ENCODE measurements at places on chromosomes 1 and 21. TPM values are rescaled to one million over a fixed set of nuclear protein-coding genes. Genes with fewer than 3 reads are reported as not detected.

The RAB42 gene
- 8.2 TPM for total RNA-seq

The DMBX1 gene
- not detected for total RNA-seq

The SERTAD4 gene
- 2.3 TPM for total RNA-seq

DNA sequence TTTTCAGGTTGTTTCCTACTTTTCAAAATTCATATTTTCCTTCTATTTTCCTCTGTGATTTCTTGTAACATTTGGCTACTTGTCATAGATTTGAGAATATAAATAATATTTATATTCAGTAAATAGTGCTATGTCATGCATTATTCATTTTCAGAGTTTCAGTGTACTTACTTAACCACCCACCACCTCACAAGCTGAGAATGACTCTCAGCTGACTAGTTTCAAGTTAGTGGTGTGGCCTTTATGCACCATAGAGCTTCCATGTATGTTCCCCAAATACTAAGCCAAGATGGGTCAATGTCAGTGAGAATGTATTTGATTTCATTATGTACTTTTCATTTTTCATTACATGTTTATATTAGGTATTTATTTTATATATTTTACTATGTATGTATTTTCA, 56.9 kb upstream of the RGS1 start:
- no peak for DNase-seq

DNA sequence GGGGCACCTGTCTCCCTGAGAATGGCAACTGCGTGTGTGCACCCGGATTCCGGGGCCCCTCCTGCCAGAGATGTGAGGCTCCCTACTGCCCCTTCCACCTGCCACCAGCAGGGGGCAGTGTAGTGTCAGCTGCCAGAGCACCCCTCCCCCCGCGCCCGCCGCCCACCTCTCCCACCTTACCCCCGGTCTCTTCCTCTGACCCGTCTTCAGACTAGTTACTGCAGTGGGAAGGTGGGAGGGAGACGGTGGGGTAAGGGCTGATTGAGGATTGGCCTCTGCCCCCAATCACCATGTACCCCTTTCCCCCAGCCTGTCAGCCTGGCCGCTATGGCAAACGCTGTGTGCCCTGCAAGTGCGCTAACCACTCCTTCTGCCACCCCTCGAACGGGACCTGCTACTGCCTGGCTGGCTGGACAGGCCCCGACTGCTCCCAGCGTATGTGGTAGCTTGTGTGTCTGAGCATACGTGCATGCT, 10.1 kb upstream of the LRRC71 start:
- DNase-seq: no peak
